Stimulated activated CD8-positive, alpha-beta memory T cell treated with anti-CD3 and anti-CD28 coated beads, Interleukin-4, amount 100 ng/mL, for 48 hours (primary cell): ENCODE measurements at places on chromosomes 4 and X.

DNA sequence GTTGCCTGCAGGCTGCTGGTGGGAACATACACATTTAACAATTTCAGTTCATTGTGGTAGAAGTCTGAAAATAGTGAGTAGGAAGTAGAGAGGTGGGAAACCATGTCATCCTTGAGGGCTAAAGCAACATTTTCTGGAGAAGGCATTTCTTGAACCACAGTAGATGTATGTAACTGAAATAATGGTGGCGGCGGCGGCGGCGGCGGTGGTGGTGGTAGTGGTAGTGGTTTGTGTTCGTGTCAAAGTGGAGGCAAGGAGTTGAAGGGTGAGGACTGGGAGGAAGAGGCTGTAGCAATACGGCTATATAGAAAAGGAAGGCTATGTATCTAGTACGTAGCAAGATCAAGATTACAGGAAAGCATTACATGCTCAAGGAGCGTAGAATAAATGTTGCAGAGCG is 1381.6 kb upstream of the TENM3 start:
- no peak for DNase-seq

GRCh38 chr4:169437299-169438047 is 166.7 kb upstream of the SH3RF1 start:
- DNase-seq, result no peak

- DNase-seq, result no peak
These were observed 201.3 kb upstream of the CPEB2 start for GRCh38 chr4:14800977-14801376.

DNA sequence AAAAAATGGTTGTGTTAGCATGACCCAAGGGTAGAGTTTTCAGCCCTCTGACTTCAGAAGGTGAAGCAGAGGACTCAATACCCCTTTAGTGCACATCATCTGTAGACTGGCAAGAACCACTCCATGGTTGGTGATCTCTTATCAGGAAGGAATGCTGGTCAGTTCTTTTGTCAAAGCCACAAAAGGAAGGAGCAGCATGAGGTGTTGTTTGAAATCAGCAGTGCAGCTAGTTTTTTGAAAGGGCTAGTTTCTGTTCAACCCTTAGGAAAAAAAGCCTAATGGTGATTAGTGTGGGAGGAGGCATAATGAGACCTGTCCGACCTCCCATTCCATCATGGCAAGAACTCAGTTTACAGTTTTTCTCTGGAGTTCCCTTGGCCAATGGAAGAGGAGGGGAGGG is 362.0 kb upstream of the CT83 start:
- no peak for DNase-seq

- DNase-seq, result no peak
These were observed 66.2 kb downstream of the BEX3 start for GRCh38 chrX:103442536-103442901.

- DNase-seq, result no peak
These were observed 1.4 kb downstream of the PRKG2 start for GRCh38 chr4:81213671-81214070.
